RCC 7860 (cell line): ENCODE measurements at places on chromosomes 6 and 20.

GRCh38 chr6:104784884-104785283, 74.8 kb downstream of the HACE1 start:
- DNase-seq: no peak

DNA sequence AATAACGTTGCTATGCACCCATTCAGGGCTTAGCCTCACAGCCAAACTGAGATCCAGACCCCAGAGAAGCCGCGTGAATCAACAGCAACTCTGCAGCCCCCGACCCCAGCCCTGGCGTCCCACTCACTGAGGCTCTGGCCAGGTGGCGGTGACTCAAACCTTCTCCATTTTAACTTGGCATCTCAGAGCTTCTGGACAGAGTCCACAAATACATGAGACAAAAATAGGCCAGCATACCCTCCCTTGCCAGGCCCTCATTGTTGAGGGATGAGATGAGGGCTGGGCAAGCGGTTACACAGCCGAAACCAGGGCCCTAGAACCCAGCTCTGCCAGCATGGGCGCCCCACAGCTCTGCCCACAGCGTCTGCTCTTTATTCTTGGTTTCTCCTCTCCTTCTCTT, 118.4 kb downstream of the MYLK4 start:
- DNase-seq: no peak

- no peak for DNase-seq
Measured at GRCh38 chr6:127178746-127179145, 60.3 kb downstream of the RSPO3 start.

GRCh38 chr6:12748815-12749521, 32.4 kb downstream of the PHACTR1 start:
- DNase-seq: no peak
